Fibroblast of the conjunctiva (primary cell): ENCODE measurements at places on chromosomes 3 and 15.

DNA sequence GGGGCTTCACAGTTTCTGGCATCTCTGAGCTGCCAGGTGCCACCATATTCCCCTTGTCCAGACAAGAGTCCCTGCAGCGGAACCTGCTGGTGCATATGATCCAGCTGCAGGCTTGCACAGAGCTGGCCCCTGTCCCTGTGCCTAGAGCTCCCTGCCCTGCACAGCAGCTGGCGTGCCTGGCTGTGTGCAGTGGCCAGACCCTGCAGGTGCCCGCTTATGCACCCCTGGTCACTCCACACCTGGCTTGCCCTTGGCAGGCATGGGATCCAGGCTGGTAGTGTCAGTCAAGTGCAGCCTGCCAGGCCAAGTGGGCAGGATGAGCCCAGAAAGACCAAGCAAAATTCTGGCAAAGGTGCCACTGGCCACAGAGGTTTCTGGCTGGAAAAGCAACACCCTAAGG, 88.6 kb upstream of the TTBK2 start:
- no peak for DNase-seq

- no peak for DNase-seq
Measured at GRCh38 chr15:55714064-55714463, 28.9 kb downstream of the PRTG start.

DNA sequence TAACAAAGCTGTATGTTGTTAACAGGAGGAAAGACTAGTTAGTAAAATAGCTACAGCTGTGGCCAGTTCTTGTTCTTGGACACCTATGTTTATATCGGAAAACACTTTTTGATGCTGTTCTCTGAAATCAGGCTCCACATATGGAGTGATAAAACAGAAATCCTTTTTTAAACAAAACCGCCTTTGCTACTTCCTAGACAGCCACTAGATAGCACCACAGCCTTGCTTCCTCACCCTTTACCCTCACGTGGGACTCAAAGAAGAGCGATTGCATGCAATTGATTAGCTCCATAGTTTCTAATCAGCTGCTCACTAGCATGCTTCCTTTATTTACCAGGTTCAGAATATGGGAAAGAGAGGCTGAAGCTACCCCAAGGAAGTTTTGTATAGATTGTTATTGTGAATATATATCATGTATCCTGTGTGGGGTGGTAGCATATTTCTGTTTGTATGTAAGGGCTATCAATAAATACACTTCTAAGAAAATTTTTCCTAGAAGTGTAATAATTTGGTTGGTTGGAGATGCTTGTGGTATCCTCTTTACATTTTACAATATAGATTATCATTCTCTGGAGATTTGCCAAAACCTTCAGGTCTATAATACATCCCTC, 4.3 kb upstream of the MTFMT start:
- peak; percentile 40 for DNase-seq

GRCh38 chr3:150372722-150373121, 35.4 kb upstream of the TSC22D2 start:
- DNase-seq: no peak

DNA sequence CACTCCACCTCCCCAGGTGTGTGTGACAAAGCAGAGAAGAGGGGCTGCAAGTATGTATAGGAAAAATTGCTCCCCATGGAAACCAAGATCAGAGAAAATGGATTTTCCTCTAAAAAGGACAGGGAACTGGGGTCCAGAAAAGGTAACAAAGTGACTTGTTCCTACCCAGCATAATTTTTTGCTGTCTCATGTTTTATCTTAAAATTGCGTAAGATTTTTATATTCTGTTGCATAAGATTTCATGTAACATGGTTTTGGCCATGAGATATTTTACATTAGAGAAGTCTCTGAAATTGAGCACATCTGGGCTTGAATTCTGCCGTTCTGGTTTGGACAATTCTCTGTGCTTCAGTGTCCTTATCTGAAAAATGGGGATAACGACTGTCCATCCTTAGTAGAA, 335.7 kb upstream of the RORA start:
- DNase-seq: no peak

DNA sequence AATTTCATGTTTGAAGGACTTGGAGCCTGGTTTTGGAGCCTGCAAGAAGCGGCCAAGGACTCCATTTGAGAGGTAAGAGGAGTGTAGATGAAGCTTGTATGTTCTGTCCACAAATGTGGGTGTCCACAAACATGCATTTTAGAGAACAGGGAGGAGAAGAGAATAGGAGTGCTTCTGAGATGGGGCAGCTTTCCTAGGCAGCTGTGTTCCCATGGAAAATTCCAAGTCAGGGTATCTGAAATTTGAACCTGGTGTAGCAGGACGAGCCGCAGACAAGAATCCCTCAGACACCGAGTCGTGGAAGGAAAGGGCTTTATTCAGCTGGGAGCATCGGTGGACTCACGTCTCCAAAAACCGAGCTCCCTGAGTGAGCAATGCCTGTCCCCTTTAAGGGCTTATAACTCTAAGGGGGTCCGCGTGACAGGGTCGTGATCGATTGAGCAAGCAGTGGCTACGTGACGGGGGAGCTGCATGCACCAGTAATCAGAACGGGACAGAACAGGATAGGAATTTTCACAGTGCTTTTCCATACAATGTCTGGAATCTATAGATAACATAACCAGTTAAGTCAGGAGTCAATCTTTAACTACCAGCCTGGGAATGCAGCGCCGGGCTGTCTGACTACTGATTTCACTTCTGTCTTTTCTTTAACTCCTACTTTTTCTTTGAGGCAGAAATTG, 71.4 kb upstream of the WDR72 start:
- no peak for DNase-seq

GRCh38 chr15:25051399-25052154, 96.8 kb downstream of the SNRPN start:
- no peak for DNase-seq

DNA sequence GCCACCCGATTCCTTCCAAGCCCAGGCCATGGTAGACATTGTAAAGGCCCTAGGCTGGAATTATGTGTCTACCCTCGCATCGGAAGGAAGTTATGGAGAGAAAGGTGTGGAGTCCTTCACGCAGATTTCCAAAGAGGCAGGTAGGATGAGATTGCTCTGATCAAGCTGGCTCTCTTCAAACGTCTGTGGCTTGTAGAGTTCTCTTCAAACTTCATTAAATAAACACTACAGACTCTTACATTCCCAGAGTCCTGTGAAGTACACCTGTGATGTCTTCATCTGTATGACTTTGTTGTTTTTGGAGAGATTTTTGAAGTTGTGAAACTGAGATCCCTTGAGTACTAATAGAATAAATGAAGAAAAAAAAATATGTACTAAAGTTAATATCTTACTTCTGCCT, 285.6 kb downstream of the GRM7 start:
- DNase-seq: no peak

- DNase-seq: no peak
Measured at GRCh38 chr3:160980740-160981139, 124.4 kb downstream of the B3GALNT1 start.

GRCh38 chr3:130582457-130583153, 65.6 kb downstream of the COL6A6 start:
- DNase-seq: no peak

- DNase-seq: no peak
Measured at GRCh38 chr15:61106044-61106834, 122.9 kb downstream of the RORA start.

DNA sequence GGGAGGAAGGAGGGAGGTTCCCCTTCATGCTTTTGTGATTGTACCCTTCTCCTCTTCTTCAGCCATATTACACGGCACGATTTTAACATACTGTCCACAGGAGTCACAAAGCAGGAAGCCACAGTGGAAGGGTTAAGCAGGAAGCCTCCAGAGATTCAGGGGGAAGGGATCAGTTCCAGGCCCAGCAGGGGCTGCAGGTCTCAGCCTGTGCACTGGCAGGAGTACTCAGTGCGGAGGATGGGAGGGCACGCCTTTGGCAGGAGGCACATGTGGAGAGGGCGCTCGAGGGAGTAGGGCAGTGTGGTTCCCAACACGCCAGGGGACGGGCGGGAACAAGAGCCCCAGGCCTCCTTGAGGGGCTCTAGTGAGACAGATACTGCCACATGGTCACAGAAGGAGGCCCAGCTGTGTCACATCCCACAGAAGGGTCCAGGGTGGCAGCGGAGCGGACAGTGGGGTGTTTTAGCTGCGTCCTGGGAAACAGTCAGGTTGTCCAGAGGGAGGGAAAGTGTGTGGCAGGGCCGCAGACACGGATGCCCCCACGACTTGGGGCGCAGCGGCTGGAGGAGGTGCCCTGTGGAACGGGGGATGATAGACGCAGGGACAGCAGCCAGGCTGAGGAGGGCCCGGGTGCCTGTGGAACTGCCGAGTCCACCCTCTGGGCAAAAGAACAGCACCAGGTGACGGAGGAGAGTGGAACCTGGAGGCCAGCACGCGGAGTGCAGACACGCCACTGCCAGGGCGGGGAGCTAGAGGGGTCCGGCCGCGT, 77.5 kb downstream of the CHSY1 start:
- DNase-seq: no peak

GRCh38 chr3:112233083-112233482, 60.9 kb downstream of the SLC9C1 start:
- no peak for DNase-seq

DNA sequence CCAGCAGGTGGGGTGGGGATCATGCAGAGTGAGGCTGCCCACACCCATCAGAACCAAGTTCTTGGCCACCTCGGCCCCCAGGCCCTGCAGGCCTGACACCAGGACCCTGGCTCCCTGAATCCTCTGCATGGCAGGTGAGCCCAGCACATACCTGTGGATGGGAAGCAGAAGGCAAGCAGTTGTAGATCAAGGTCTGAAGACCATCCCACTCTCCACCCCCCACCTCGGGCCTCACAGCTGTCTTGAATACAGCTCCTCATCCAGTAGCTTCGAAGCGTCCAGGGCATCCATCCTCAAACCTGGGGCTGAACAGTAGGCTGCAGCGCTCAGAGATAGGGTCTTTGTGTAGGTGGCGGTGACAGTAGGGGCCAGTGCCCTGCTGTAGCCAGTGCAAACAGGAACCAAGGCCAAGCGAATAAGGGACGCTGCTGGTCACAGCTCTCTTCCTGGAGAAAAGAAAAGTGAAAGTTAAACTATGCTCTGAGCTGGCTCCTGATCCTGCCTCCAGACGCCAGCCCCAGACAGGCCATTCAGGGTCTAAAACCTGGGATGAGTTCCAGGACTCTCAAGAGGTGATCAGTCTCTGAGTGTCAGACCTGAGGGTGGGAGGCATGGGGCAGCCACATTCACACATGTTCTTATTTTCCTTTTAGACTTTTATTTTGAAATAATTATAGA, at the start of gene UBA7:
UBA7 (minus strand) TSS at position 457 of the 678 bp plus-strand sequence; CDS start at position 291, 166 bp downstream.
- DNase-seq: peak; percentile 65
